Smooth muscle cell of the brain vasculature (primary cell): ENCODE measurements at places on chromosomes 5 and 9.

- no peak for DNase-seq
These were observed 90.0 kb downstream of the ARRDC3 start for GRCh38 chr5:91293131-91293530.

DNA sequence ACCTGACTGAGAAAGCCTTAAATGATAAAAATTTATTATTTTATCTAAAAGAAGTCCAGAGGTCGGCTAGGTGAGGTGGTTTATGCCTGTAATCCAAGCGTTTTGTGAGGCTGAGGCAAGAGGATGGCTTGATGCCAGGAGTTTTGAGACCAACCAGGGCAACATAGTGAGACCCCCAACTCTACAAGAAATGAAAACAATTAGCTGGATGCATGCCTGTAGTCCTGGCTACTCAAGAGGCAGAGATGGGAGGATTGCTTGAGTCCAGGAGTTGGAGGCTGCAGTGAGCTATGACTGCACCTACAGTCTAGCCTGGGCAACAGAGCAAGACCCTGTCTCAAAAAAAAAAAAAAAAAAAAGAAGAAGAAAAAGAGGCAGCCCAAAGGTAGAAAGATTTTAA is 179.9 kb upstream of the KIF2A start:
- DNase-seq = no peak

GRCh38 chr5:125865166-125865815 is 557.9 kb upstream of the GRAMD2B start:
- no peak for DNase-seq

DNA sequence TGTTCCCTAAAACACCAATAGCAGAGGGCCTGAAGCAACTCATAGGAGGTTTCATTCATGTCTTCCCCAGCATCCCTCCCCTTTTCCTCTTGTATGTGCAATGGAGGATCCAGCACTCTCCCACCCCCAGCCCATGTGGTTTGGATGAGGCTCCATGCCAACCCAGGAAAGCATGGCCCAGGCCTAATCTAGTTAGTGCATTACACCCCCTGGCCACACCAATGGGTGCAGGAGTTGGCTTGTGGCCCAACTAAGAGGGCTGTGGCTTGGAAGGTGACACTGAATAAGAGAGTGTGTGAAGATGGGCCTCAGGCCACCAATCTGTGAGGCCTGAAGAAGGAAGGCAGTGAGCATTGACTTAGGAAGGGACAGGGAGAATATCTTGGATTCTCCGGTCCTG is 70.8 kb upstream of the SMIM23 start:
- no peak for DNase-seq

DNA sequence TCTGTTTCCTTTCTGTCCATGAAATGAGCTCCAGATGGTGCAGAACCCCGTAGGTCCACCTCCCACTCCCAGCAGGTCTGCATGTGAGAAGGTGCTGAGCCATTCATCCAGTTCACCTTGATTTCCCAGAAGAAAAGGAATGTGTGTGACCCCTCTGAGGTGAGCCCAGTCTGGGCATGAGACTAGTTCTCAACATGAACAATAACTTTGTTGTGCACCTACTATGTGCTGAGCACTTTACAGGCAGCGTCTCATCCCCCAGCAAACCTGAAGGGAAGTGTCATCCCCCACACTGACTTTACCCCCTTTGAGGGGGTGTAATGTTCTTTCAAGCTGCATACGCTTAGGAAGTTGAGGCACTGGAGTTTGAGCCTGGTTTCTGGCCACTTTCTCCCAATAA is 61.4 kb downstream of the SMIM23 start:
- no peak for DNase-seq

DNA sequence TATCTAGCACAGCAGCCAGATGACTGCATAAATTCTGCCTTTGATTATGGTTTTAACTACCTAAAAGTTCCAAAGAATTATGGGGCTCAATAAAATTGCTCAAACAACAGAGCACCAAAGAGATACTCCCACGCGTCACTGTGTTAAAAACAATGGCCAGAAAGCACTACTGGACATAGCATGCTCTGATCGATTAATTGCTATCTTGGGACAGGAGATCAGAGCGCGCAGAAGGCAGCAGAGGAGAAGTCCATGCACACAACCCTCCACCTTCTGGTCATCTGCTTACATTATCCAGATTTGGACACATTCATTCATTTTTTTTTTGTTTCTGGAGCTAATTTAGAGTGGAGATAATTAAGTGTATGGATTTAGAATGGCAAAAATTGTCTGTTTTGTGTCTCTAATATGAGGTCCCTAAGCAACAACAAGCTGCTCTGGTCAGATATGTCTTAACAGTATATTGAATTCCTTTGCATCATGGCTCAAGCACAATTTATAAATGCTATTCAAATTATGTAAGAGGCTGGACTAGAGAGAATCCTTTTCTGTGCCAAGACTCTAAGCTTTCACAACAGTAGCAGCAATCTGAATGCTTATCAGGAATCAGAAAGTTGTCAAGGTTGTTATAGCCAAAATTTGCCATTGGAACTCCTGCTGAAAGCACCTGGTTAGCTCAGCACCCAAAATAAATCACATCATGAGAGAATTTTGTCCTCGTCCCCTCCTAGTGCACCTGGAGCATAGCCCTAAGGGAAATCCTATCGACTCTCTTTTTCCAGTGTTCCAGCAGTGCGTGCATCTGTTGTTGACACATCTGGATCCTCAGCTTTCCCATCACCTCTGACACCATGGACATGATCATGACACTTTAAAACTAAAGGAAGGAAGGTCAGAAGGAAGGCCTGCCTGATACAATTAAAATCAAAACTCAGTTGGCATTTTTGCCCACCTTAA is 98.6 kb upstream of the HMHB1 start:
- DNase-seq = no peak

DNA sequence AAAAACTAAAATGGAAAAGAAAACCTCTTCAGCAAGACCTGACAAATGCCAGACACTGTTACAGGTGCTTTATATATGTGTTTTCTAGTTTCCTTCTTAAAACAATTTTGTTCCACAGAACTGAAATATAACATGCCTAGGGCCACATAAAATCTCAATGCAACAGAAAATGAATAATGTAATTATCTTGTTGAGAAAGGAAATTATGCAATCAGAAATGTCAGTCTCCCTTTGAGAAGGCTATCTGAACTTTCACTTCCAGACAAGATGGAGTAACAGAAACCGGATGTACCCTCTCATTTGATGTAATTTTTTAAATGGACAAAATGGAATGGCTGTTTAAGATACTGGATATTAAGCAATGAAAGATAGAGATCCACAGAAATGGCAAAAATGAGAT is 79.2 kb downstream of the AGTPBP1 start:
- no peak for DNase-seq

- DNase-seq = no peak
These were observed 188.6 kb upstream of the DMRT1 start for GRCh38 chr9:652914-653313.

DNA sequence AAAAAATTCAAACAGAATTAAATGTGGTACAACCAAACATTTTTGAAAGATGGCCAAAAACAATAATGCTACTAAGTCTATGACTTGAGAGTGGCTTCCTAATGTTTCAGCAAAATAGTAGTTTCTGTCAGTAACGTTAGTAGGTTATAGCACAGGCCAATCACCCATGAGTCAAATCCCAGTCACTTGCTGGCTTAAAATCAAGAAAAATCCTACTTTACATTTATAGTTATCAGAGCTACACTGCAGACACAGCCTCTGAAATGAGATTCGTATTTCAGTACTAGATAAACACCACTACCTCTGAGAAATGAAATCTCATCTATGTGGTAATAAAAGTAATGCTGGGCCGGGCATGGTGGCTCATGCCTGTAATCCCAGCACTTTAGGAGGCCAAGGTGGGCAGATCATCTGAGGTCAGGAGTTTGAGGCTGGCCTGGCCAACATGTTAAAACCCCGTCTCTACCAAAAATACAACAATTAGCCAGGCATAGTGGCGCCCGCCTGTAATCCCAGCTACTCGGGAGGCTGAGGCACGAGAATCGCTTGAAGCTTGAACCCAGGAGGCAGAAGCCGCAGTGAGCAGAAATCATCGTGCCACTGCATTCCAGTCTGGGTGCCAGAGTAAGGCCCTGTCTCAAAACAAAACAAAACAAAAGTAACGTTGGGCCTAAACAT is 6.1 kb downstream of the ZDHHC21 start:
- DNase-seq = peak; percentile 35

GRCh38 chr5:94890907-94891306 is 272.4 kb downstream of the SLF1 start:
- no peak for DNase-seq

- no peak for DNase-seq
These were observed 77.3 kb downstream of the PAM start for GRCh38 chr5:102832445-102832844.

- DNase-seq = no peak
These were observed 4.0 kb downstream of the TOR4A start for GRCh38 chr9:137281345-137282116.

DNA sequence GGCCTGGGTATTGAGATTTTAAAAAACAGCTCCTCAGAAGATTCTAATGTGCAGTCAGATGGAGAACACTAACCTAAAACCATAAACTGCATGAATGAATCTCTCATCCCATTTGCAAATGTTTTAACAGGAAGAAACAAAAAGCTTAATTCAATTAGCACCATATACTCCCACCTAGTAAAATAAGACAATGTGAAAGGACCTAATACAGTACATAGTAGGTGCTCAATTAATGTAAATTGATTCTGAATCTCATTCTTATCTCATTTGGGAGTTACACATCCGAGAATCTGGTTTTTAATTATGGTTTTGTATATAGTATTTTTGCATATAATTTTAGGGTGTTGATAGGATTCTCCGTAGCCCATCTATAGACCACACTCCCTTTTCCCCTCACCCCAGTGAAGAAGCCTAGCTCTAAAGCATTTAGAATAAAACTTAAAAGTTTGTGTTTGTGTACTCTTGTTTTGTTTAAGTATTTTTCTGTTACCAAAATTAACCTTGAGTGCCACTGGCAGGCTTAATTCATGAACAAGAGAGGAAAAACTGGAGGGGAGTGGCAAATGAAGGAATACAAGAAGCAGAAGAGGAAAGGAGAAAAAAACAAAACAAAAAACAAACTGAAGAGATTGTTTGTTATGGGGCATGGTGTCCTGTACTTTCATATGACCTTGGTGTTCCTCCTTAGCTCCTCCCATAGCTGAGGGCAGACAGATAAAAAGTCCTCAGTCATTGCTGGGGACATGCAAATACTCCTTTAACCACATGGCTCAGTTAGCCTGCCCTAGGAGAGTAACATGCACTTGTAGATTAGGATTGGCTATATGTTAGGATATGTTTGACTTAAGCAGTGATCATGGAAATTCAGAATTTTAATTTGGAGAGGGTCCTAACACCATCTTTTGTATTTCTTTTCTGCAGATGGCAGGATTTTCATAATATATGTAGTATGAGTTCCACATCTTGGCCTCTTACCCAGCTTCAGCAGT is 1.2 kb downstream of the RNF14 start:
- no peak for DNase-seq

DNA sequence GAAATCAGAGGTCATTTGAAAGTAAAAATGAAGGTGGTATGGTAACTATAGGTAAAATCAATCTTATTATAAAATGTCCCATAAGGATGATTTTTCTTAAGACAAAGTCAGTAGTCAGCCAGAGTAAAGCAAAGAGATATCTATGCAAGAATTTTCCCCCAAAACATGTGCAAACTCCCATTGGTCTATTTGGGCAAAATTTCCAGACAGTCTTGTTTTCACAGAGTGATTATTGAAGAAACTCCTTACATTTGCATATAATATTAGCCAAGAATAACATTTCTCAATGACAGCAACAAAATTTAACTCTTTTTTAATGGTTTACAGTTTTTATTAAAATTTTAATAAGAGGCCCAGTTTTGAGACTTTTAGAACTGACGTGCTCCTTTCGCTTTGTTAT is 406.1 kb upstream of the GRAMD2B start:
- no peak for DNase-seq

DNA sequence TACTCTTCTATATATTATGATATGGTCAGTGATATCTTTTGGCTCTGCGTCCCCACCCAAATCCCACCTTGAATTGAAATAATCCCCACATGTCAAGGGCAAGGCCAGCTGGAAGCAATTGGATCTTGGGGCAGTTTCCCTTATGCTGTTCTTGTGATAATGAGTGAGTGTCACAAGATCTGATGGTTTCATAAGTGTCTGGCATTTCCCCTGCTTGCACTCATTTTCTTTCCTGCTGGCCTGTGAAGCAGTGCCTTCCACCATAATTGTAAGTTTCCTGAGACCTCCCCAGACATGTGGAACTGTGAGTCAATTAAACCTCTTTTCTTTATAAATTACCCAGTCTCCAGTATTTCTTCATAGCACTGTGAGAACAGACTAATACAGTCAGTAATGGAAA is 45.0 kb upstream of the TNC start:
- DNase-seq = no peak

DNA sequence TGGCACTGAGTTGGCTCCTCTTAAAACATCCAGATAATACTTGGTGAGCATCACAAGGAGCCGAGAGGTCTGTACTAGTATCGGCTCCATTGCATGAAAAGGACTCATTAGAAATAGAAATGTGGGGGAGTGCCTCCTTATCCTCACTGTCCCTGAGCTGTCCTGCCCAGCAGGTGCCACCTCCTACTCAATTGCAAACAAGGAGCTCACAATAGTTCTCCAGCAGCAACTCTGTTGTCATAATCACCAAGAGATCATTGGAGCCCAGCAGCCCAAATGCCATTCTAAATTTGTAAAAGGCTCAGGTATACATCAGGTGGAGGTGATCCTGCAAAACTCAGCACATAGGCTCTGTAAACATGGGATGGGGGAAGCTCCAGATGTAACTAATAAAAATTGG is 99.1 kb downstream of the PLK2 start:
- DNase-seq = no peak

DNA sequence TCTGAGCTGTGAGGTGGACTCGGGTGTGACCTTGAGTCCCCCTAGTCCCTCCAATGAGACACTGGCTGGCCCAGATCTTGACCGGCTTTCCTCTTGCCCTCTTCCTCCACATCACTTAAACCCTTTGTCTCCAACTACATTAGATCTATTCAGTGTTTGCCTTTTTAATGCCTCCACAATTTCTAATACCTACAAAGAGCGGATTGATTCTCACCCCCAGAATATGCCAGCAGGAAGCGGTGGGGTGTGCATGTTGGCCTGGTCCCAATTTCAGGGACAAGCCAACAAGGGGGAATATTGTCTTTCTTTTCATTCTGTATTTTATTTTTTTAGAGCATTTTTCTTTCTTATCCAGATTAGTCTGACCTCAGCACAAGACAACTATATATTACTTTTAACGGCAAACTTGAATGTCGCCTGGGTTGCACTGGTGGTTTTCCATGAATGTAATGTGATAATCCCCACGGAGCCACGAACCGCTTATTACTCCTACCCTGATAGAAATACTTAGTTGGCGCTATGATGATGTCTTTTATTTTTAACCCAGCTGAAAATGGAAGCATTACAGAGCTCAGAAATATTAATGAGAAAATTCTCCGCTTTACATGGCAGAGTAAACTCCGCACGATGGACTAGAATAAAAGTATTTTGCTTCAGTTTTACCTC is 68.5 kb upstream of the MYO10 start:
- no peak for DNase-seq

- DNase-seq = no peak
These were observed 282.6 kb downstream of the BRINP1 start for GRCh38 chr9:119086590-119086989.

GRCh38 chr9:83535736-83536135 is 2.5 kb downstream of the FRMD3 start:
- DNase-seq = no peak

GRCh38 chr9:19306568-19306967 is 73.5 kb downstream of the RPS6 start:
- DNase-seq = no peak
